ENCODE measurements at places on chromosomes 12 and 14.

GRCh38 chr12:32877601-32878459, 18.7 kb downstream of the PKP2 start:
- DNase-seq: no peak

GRCh38 chr12:65765436-65765813, 58.9 kb upstream of the HMGA2 start:
- no peak for DNase-seq

- DNase-seq: no peak
These were observed 55.6 kb downstream of the KIF26A start for GRCh38 chr14:104194016-104194415.

- peak; percentile 75 for DNase-seq
These were observed 14.1 kb upstream of the TMEM119 start for GRCh38 chr12:108611884-108612415.

DNA sequence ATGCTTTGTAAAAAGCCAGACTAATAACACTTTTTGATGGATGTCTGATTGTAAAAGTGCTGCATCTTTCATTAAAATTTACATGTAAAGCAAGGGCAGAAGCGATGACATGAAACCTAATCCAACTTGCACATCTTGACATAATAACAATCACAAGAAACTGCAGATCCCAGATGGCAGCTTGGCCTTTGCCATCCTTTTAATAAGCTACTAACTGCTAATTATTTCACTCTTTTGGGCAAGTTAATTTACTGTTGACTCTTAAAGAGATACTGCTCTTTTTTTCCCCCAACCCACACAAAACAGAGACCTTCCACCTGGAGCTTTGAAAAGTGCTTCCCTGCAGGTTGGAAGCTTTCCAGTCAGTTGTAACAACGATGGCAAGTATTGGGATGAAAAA, 137.5 kb downstream of the NRXN3 start:
- no peak for DNase-seq

- DNase-seq: peak; percentile 85
These were observed 101.9 kb upstream of the SFSWAP start for GRCh38 chr12:131608740-131609690.

DNA sequence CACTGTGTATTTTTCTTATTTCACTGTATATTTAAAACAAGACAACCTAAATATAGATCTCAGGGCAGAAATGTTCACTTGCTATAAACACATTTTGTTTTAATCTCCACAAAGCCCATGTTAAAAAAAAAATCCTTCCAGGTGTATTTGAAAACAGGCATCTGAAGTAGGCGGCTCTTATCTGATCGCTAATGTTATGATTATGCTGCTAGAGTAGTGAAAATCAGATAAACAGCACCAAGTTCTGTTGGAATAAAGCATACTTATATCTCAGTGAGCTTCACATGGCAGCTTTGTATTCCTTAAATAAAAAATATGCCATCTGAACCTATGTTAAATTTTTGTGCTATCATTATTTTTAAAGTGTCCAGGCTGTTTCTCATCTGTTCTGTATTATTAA, 47.6 kb upstream of the PZP start:
- DNase-seq: no peak

DNA sequence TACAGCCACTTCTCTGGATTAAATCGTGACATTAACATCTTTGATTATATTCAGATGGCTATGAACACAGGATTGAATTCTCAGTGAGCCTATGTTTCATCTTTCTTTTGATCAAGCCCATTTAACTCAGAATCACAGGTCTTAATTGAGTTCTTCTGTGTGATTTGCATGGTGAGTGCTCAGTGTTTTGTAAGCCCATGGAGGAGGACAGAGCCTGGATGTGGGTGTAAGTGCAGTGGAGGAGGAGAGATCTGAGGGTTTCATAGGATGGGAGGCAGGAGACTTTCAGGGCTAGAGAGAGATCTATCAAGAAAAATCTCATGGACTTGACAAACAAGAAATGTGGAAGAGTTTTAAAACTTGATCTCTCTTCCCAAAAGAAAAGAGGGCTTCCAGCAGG, 5.3 kb upstream of the TESPA1 start:
- DNase-seq: no peak

GRCh38 chr14:96197163-96197852, 7.3 kb upstream of the BDKRB2 start:
- DNase-seq: no peak

DNA sequence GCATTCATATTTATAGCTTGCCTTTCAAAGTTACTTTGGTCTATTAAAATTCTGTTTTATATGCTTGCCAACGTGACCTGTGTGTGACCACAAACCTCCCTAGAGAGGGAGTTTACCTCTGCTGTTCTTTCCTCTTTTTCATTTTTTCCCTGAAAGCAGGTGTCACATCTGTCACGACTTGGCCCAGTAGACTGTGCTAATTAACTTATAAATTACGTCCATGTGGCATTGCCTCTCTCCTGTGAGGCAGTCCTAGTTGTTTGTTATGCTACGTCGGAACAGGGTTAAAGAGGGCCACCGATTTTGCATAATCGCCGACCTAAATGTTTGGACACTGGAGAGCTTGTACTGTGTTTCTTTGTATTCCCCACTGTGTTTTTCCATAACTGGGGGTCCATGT, 343.9 kb upstream of the FLRT2 start:
- DNase-seq: no peak

DNA sequence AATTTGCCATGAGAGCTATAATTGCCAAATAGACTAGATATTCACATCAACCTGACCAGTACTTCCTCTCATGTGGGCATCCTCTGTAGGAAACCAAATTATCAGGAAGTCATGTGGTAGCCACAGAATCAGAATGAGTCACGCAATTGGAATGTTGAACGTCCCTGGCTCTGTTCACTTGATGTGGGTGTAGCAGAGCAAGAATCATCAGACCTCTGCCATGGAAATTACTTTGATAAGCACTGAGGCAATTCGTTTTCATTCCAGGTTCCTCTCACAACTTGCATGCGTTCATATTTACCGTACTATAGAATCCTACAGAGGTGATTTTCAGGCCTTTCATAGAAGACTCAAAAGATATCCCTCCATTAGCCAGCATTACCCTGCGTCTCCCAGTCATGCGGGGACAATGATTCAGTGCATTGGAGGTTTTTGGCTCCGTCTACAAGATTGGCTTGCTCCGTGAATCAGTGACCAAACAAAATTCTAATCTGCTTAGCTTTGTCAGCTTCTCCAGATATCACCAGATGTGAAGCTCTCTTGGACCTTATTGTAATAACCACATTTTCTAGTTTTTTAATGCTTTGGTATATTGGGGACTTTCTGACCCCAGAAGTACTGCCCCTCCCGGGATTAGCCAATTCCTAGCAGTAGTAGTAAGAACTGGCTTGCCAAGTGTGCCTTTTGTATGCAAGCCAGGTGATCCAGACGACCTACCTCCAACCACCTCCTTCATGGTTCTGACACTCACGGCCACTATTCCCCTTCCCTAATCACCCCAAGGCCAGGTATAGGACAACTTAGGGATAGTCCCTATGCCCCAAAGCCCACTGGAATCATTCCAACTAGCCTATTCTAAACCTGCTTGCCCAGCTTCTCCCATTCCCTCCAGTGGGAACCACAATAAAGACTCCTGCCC, 133.4 kb downstream of the KICS2 start:
- DNase-seq: no peak

- no peak for DNase-seq
These were observed 184.2 kb downstream of the KCNA5 start for GRCh38 chr12:5227708-5228373.

DNA sequence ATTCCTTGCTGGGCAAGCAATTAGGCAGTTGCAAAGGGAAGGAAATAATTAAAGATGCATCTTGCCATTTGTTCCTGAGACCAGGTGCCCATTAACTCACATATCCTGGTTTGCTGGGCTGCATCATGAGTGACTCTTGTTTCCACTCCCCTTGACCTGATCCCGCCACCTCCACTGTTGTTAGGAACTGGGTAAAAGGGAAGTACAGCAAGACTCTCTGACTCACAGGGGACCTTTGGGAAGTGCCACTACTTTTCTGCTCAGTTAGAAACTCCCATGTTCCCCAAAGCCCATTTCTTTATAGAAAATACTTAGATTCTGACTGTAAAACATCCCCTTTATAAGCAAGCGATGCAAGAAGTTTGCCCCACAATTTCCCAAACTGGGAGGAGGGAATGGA, 186.0 kb upstream of the BCL2L14 start:
- DNase-seq: no peak

- no peak for DNase-seq
These were observed 50.0 kb downstream of the PPFIBP1 start for GRCh38 chr12:27573972-27574371.

DNA sequence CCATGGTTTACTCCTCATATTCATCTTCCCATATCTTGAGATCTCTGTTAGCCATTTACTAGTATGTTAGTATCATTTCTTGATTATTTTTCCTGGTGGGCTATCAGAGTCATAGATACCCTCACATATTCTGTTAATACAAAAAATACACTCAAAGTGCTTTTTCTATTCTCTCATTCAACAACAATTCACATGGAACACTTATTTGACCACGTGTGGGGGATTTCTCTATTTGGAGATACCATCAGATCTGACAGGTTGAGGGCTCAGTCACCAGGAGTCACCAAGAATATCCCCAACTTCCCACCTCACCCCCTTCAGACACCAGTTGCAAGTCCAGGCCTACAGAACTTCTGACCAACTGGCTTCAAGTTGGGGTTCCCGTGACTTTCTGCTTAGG, 51.9 kb upstream of the A2ML1 start:
- no peak for DNase-seq

- DNase-seq: no peak
These were observed 75.8 kb upstream of the HOXC13 start for GRCh38 chr12:53862831-53863230.

GRCh38 chr12:119989731-119990381, 820 bp downstream of the BICDL1 start:
- peak; percentile 96 for DNase-seq

GRCh38 chr12:28232211-28232928, 42.1 kb downstream of the CCDC91 start:
- DNase-seq: no peak

DNA sequence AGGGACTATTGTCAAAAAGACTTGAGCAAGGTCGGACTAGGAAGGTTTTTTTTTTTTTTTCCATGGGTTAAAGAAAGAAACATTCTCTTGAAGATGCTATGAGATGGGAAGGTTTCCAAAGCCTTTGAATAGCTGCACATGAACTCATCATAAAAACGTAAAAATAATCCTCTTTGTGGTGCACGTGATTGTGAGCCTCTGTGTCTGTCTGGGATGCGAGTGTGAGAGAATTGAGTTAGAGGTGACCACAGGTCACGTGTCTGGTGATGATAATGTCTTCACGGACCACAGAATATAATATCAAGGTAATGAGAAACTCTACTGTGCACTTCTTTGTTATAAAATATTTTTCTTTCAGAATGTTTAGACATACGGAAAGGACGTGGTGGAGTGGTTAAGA, 24.3 kb upstream of the ADGRD1 start:
- no peak for DNase-seq

DNA sequence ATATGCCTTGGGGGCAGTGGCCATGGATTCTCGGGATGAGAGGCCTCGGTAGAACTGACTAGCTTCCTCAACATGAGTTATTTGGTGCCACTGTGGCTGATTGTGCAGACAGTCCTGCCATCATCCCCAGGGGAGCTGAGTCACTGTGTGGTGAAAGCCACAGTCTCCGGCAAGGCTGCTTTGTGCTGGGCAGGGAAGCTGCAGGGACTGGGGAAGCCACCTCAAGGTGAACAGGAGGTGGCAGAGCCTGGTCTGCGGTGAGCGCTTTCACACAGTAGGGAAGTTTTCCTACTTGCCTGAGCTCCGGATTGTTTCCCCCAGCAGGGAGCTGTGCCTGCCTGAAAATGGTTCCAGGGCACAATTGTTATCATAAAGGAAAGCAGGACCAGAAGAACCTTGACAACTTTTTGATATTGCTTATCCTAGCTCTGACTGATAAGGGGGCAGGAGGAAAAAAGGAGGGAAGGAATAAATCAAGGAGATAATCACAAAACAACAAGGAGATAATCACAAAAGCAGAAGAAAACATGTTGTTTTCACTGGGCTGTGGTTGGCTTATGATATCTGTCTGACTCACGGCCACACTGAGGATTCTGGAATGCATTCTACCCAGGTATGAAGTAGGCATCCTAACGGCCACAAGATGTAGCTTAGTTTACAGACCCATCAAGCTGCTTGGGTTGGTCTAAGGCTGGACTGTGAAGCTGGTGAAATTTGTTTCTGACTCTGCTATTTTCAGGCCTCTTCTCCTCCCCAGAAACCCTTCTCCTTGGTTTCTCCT, 32.2 kb upstream of the GNG2 start:
- DNase-seq: no peak

DNA sequence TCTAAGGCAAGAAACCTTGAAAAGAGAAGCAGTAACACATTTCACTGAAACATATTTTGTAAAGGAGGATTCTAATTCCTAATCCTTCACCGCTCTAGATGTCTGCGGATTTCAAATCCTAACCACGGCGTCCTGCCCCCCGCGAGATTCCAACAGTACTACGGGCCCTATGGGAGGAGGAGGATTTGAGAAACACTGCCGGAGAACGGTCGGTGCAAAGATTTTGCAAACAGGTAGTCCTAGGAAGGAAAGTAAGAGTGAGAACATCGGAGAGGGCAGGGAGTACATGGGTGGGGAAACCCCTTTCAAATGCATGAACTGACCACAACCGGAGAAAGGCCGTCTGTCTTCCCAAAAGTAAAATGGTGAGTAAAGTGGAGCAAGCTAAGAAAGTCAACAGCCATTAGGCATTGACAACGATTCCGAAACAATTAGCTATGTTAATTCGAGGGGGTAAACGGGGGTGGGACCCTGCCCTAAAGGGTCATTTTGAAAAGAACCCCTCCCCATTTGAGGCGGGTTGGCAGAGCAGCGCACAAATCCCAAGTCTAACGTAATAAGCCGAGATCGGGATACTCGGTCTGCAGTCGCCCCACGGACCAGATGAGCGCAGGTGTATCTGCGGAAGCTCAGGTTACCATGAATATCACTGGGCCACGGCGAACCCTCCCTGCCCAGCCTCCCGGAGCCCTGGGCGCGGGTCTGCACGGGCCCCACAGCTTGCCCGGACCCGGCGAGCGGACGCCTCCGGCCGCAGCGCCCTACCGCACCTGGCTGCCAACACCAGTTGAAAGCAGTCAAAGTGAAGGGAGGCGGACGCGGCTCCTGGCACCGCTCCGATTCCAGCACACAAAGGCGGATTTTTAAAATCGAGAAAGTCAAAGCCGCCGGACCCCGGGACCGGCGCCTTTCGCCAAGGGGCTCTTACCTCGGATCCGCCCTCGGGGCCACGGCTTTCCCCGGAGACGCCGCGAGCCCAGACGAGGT, 662 bp downstream of the EPS8 start:
- DNase-seq: peak; percentile 65

- peak; percentile 46 for DNase-seq
These were observed 6.8 kb downstream of the KIF26A start for GRCh38 chr14:104144911-104145825.

- peak; percentile 79 for DNase-seq
These were observed 22.9 kb downstream of the JKAMP start for GRCh38 chr14:59507063-59507751.
